ENCODE measurements at places on chromosomes 6 and 20. TPM values are rescaled to one million over a fixed set of nuclear protein-coding genes. Genes with fewer than 3 reads are reported as not detected.

The SLC2A10 gene
- 42.1 TPM for total RNA-seq

The SHLD1 gene
- total RNA-seq, result 3.3 TPM

The RAD21L1 gene
- not detected for total RNA-seq

The TSHZ2 gene
- total RNA-seq, result 2.6 TPM

The MSH5 gene
- 2.3 TPM for total RNA-seq

The AGPAT4 gene
- 6.9 TPM for total RNA-seq

The CPXM1 gene
- 0.50 TPM for total RNA-seq

The WFDC13 gene
- not detected for total RNA-seq

The SFT2D1 gene
- 34.2 TPM for total RNA-seq

GRCh38 chr6:36676141-36677058, 2.1 kb upstream of the CDKN1A start:
- peak; percentile 69 for DNase-seq

GRCh38 chr6:139154881-139155547, 20.1 kb downstream of the HECA start:
- no peak for DNase-seq

GRCh38 chr6:52514514-52514913, 62.3 kb downstream of the TRAM2 start:
- peak; percentile 90 for DNase-seq

DNA sequence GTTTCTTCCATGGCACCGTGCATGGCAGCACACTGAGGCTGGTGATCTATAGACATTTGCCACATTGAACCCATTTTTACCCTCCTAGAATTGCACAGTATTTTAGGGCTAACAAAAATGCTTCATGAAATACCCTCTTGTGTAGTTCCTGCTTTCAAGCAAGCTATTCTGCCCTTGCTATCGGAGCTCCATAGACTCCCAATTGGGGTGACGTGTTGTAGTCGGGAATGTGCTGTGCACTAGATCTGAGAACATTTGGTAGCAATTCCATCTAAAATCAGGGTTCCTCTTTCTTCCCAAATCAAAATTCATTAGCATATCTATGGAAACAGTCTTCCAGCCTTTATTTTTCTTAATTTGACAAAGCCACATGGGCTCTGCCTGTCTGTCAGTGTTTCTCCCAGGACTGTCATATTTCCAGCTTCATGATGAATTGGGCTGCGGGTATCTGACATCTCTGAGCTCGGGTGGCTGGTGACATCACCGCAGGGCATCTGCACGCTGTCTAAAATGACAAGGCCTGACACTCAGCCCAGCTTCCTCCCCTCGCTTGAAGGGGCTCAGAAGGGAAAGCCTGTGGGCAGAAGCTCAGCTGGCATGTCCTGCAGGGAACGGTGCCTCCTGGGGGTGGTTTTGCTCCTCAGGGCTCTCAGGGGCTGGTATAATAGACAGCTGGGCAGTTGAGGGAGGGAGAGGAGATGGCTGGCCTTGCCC, 406.4 kb downstream of the QKI start:
- DNase-seq, result no peak

DNA sequence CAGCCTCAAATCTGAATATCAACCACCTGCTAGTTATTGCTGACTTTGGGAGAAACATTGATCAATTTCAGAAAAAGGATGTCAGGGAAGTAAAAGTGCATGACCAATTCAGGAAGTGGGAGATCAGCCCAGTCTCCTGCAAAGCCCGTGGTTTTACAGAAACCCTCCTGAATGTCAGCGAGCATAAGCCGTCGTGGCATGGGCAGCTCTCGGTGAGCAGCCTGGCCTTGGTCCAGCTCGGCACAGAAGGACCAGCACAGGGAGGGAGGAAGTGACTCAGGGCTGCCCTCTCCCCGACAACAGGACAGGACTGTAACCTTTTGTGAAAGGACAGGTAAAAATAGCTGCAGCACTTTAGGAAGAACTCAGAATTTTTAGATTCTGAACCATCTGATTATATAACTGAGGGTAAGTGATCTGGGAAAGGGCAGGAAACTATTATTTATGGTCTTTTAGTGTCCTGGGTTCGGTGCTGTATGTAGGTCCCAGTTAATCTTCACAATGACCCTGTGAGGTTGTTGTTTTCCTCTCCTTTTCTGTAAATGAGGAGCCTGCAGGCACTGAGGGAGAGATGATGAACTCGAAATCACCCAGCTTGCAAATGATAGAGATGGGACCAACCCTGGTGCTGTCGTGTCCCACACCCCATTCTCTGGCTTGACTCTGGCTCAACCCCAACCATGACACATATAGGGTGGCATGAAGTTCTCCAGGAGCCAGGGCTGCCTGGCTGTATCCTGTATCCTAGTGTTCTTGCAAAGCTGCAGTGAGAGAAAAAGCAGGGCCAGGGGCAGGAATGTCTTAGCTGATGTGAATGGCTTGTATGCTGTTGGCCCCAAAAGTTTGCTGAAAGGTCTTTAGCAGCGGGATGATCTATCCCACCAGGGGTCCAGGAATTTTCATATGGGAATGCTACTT, 37.6 kb downstream of the NRN1 start:
- no peak for DNase-seq

DNA sequence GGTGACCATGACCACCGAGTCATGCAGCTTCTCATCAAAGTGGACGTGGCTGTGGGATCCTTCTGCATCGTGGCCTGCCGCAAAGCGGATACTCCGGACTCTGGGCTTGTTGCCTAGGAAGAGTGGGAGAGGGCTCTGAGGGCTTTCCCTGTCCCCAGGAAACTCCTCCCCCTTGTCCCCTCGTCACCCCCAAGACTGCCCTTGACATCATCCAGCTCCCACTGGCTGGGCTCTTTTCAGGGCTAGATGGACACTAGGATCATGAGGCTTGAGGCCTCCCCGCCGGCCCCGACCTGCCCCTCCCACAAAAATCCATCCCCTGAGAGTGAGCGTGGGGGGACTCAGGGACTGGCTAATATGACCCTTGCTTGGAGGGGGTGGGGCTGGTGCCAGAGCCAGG, 9.0 kb downstream of the ADISSP start:
- DNase-seq, result no peak

DNA sequence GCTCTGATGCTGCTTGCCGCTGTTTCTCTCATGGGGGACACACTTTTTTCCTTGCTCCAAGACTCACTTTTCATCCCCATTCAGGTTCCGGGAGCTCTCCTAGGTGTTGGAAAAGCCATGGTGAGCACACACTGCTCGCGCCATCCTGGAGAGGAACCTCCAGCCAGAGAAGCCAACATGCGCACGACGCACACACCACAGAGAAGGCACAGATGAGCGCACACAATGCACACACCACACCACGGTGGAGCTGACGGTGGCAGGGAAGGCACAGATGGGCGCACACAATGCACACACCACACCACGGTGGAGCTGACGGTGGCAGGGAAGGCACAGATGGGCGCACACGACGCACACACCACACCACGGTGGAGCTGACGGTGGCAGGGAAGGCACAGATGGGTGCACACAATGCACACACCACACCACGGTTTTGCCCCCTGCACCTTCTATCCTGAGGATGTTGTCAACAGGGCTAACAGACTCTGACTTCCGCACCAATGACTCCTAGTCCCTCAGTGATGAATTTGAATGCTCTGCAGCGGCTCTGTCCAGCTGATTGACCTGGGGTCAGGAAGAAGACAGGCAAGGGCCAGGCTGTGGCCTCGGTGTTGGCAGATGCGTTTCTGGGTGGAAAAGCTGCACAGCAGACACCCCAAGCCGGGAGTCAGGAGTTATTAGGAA, 154.7 kb downstream of the ERMARD start:
- DNase-seq, result no peak

- no peak for DNase-seq
These were observed 432.3 kb downstream of the CD83 start for GRCh38 chr6:14549871-14550270.

DNA sequence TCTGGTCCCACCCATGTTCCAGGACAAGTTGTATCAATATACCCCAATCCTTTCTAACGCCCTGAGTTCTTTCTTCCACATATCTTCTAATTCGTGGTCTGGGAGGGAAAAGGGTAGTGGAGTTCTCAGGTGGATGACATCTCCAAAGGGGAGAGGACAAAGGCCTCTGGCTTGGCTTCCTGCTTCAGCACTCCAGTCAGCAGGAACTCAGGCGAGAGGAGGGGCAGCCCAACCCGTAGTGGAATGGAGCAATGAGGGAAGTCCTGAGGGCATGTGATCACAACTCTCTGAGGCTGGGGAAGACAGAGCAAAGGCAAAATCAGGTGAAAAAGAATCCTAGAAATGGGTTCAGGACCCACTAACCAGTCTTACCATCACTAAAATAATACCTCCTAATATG, 9.6 kb upstream of the NRM start:
- no peak for DNase-seq

GRCh38 chr6:44530209-44530909, 142.9 kb downstream of the CDC5L start:
- DNase-seq, result no peak

GRCh38 chr6:144602523-144603180, 317.5 kb downstream of the UTRN start:
- peak; percentile 37 for DNase-seq

DNA sequence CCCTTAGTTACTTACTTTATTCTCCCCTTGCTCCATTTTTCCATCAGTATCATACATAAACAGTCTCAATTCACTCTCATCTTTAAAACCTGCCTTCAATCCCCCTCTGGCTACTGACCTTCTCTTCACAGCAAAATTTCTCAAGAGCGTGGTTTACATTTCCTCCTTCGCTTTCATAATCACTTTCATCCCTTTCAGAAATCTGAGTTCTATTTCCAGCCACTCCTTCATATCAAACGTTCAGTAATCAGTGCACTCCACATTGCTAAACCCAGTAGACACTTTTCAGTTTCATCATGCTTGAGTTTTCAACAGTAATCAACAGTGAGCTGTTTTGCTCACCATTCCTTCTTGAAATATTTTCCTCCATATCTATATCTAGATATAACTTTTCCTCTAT, 176.7 kb upstream of the HSF2 start:
- peak; percentile 1 for DNase-seq

DNA sequence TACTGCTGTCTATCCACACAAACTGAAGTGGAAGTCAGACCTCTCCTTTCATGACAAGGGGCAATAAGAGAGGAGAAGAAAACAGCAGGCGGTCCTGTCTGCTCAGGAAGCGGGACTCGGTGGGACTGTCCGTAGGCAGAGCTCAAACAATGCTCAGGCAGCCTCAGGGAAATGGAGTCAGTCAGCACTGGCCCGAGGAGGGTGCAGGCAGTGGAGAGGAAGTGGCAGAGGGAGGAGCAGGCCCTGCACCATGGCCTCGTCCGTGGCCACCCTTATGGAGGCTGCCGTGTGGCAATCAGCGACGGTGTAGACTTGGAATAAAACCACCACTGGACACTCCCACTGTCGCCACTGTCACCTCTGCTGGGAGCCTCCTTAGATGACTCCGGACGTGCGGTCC, 19.6 kb downstream of the FOXC1 start:
- no peak for DNase-seq

GRCh38 chr20:6169251-6169650, 46.4 kb upstream of the FERMT1 start:
- peak; percentile 18 for DNase-seq

- DNase-seq, result peak; percentile 71
These were observed 5.4 kb downstream of the CCN5 start for GRCh38 chr20:44720621-44720996.
